Neural progenitor cell (in vitro differentiated cells): ENCODE measurements at places on chromosomes 3 and 15.
A peak's percentile ranks its signal among the peaks of the same experiment; 100 is the strongest.

DNA sequence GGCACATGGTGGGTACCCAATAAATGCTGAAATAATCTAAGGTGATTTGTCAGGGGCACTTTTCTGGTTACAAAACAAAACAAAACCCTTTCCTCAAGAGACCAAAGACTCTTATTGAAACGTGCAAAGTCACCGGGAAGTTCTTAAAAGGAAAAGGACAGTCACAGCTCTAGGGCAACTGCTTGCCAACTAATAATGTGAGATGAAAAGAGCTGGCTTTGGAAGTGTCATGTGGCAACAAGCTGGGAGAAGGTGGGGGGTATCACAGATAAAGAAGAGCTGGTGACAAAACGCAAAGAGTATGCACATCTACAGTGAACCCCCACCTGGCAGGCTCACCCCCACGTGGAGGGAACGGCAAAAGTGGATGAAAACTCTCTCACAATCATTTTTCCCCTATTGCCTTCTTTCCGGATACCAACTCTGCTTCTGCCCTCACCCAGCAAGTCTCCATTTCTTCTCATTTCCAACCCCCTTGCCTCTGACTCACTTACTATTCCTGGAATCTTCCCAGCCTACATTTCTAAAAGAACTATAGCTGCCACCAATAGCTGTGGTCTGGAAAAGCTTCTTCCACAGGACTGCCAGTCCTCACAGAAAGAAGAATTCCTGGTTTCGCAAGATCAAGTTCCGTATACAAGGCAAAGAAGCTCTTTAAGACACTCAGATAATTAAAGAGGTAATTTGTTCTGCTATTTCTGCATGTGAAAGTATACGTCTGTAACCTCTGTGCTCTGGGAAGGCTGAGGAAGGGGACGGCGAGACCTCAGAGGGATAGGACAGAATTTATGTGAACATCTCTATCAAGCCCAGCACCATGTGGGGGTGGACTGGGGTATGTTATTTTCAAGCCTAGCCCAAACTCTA lies 21.8 kb upstream of the ANPEP start:
- no peak for DNase-seq

DNA sequence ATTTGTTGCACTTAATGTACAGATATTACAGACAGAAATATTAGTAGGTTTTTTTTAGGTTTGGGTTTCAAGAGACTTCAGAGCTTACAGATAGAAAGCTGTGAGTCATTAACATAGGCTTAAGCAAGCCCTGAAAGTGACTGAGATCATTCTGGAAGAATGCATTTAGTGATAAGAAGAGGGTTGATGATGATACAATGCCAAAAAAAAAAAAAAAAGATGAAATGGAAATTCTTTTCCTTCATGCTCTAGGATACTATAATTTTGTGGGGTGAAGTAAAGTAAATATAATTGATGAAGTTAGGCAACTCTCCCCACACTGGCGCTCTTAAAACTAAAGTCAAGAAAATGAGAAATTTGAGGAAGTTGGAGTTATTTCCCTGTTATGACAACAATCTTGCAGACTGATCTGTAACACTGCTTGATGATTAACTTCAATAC lies 169.4 kb upstream of the ZNF385D start:
- no peak for DNase-seq

GRCh38 chr15:69468241-69469121 lies 15.9 kb downstream of the RPLP1 start:
- no peak for DNase-seq

DNA sequence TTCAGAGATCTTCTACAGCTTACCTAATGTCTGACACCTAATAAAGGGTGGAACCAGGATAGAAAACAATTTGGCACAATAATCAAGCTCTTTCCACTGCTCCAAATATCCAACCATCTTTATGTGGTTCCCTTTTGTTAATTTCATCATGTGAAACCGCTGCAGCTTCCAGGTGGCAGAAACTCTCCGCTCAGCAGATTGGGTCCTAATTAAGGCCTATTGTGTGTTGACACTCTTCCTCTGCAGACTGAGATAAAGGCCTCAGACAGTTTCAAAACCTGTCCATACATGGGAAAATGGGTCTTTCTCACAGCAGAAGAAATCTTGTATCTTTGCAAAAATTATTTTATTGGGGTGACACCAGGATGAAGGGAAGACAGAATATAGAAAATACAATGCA lies 1002.4 kb upstream of the SEMA6D start:
- peak; percentile 39 for DNase-seq

- DNase-seq, result no peak
Measured at GRCh38 chr3:147797095-147797494, 387.9 kb downstream of the ZIC1 start.

- no peak for DNase-seq
Measured at GRCh38 chr3:8488411-8488810, 13.2 kb upstream of the LMCD1 start.

DNA sequence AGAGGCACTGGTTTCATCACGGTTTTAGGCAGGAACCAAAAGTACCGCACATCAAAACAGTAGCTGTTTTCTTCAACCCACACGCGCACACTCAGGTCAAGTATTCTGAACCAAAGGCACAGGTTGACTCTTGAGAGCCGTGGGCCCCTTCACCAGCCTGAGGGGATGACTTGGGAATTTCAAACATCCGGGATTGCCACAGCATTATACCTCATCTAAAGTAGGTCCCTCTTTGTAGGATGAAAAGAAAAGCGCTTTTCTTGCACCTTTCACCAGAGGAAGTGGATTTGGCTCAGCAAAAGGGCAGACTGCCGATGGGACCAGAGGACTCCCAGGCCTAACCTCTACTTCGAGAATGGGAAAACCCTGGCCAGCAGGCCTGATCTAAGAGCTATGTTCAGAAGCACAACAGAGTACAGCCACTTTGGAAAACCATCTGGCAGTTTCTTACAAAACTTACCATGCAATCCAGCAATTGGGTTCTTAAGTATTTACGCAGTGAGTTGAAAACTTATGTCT lies 88.2 kb upstream of the PROK2 start:
- DNase-seq, result no peak

- DNase-seq, result no peak
Measured at GRCh38 chr3:11482021-11482420, 161.7 kb downstream of the VGLL4 start.

GRCh38 chr3:43344520-43344919 lies 58.2 kb downstream of the SNRK start:
- DNase-seq, result no peak

- no peak for DNase-seq
Measured at GRCh38 chr3:32076566-32076965, 29.9 kb upstream of the GPD1L start.

- DNase-seq, result no peak
Measured at GRCh38 chr15:45521596-45522327, 793 bp downstream of the SLC30A4 start.

DNA sequence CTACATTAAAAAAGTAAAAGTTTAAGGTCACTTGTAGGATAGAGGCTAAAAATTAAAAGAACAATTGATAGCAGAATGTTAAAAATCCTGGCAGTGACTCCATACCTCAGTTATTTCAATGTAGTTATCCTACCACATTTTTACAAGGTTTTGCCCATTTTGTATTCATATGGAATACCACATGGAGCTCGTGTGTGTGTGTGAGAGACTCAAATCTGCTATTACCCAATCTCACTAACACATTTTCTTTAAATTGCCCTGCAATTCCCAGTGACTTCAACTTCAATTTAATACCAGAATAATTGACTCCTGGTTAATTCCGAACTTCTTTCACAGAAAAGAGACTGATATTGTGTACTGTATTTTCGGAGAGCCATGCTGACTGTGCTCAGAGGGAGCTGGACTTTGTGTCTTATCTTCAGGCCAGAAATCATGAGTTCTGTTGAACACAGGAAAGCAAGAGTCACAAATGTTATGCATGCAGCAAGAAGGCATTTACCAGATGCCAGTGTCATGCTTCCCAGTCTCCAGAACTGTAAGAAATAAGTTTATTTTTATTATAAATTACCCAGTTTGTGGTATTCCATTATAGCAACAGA lies 529.0 kb upstream of the NECTIN3 start:
- no peak for DNase-seq

DNA sequence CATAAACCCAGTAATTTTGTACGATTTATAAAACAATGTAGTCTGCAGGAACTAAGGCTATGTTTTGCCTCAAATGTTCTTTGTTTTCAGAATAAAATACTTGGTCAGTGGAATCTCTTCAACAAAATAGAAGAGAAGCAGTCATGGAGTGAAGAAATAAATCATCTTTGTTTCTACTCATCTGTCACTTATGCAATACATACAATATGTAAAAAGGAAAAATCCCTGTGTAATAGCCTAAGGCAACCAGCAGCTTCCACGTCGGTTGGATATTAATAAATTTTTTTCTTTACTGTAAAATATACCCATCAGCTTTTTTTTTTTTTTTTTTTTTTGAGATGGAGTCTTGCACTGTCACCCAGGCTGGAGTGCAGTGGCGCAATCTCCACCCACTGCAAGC lies 5.2 kb upstream of the WDR5B start:
- DNase-seq, result no peak

- DNase-seq, result no peak
Measured at GRCh38 chr3:14725564-14726440, 50.9 kb downstream of the C3orf20 start.

GRCh38 chr3:183845090-183845489 lies 19.7 kb upstream of the MAP6D1 start:
- no peak for DNase-seq
